Islet precursor cell (in vitro differentiated cells): ENCODE measurements at places on chromosomes 2 and 18.

DNA sequence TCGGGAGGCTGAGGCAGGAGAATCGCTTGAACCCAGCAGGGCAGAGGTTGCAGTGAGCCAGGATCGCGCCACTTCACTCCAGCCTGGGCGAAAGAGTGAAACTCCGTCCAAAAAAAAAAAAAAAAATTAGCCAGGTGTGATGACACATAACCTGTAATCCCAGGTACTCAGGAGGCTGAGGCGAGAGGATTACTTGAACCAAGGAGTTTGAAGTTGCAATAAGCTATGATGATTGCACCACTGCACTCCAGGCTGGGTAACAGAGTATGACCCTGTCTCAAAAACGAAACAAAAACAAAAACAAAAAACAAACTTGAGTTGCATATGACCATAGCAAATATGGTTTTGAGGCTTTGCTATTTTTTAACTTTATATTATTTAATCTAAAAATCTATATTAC is 25.8 kb downstream of the SANBR start:
- DNase-seq, result no peak

GRCh38 chr18:34659579-34660517 is 50.2 kb upstream of the DTNA start:
- DNase-seq, result peak; percentile 96

DNA sequence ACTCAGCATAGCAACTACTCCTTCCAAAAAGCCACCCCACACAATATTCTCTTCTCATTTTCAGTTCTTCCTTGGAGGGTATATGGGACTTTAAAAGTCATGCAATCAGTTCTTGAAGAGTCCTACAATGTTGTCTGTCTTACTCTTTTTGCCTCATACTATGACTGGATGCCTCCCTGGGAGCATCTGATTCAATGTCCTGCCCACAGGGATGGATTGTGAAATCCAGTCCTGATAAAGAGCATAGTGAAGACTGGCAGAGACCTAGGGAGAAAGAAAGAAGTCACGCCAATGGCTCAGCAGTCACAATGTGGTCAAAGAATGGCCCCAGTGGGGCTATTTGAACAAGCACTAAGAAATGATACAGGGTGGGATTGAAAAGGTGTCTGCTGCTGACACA is 155.1 kb upstream of the SERPINE2 start:
- no peak for DNase-seq

GRCh38 chr2:37523814-37524362 is 147.6 kb downstream of the CDC42EP3 start:
- no peak for DNase-seq

DNA sequence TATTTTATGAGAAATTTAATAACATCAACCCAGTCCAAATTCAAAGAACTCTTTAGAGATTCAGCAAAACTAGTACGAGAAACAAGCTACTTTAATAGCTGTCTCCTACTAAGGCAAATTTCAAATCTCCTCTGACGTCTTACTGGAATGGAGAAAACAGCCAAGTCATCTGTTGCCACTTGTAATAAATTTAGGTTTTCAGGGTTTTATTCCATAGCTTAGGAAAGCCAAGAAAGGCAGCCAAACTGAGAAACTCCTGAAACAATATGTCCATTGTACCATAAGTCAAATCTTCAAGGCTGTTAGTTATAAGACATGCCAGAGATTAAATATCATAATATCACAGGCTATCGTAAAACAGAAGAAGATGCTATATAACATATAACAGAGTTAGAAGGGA is 524.6 kb upstream of the SETBP1 start:
- no peak for DNase-seq
